Liver (tissue), 10 donors: ENCODE measurements at places on chromosomes 7 and 10. TPM values are rescaled to one million over a fixed set of nuclear protein-coding genes. Genes with fewer than 3 reads are reported as not detected.

- DNase-seq: no peak
These were observed 13.3 kb upstream of the GRM8 start for GRCh38 chr7:127266047-127266446.

DNA sequence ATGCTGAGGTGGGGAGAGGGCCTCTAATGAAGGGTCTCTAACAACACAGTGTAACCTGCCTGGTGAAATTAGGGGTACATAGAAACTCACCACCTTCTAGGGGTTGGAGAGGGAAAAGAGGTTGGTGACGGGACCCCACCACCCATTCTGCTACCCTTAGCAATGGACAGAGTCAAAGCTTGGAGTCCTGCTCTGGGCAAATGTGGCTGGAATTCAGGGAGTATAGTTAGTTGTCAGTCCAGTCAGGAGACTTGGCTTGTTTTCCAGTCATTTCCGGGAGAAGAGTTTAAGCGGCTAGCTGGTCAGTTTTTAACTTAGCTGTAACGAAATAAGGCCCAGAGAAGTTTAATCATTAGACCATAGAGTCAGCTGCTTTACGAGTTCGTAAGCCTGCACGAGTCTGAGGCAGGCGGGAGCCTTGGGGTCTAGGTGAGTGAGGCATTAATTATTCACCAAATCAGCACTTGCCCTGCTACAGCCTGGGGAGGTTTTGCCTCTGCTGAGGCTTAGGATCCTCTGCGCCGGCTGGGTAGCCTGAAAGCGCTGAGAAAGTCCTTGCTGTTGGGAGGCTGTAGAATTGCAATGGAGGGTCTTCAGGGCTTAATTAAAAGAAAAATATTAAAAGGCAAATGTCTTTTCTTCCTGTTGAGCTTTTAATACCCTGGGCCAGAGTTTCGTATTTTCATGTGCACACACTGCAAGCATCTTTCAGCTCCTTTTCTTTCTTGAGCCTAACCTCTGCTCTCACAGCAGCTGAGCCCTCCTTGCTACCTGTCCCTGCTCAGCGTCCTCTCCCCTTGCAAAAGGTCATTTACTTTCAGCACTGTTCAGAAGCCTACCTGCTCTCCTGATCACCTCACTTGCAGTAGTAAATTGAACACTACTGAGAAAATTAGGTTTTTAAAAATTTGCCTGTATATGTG, 1.5 kb upstream of the LAMB1 start:
- DNase-seq: no peak

GRCh38 chr7:22066522-22066921, 120.8 kb upstream of the CDCA7L start:
- no peak for DNase-seq

GRCh38 chr7:150848111-150848510, 4.2 kb upstream of the AOC1 start:
- DNase-seq: peak; percentile 25

DNA sequence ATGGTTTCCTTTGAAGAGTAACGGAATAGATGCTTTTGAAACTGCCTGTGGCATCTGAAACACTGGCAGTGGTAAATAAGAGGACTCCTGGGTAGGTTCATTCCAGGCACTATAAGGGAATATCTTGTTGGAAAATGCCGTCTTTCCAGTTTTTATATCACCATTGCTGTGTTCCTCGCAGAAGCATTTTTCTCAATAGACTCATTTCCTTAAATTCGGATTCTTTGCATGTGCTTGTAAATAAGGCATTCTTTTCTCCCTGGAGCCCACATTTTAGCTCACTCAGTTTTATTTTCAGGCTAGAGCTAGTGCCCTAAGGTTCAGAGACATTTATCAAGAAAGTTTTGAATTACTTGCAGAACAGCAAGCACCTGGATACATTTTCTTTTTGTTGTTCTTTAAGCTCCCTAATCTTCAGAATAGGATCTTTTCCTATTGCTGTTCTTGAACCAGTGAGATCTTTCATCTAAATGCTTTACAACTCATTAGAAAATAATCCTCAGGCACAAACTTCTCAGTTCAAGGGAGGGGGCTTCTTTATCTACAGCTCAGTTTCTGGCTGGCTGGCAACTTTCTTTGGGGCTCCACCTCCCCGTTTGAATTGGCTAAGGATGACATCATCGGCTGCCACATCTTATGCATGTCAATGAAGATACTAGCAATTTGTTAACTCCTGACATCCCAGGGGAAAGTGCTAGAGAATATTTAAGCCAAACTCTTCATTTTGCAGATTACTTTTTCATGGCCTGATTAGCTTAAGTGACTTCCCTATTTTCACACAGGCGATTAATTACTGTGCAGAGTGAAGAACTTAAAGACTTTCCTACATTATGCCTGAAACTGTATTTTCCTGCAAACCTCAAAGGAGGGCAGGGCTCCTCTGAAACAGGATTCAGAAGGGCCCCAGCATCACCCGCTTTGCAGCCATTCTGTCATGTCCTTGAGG, 133.7 kb upstream of the RSU1 start:
- DNase-seq: no peak

GRCh38 chr10:48701941-48702340, 17.3 kb downstream of the WDFY4 start:
- DNase-seq: no peak

GARIN1A gene
- total RNA-seq: 0.50 TPM

DNA sequence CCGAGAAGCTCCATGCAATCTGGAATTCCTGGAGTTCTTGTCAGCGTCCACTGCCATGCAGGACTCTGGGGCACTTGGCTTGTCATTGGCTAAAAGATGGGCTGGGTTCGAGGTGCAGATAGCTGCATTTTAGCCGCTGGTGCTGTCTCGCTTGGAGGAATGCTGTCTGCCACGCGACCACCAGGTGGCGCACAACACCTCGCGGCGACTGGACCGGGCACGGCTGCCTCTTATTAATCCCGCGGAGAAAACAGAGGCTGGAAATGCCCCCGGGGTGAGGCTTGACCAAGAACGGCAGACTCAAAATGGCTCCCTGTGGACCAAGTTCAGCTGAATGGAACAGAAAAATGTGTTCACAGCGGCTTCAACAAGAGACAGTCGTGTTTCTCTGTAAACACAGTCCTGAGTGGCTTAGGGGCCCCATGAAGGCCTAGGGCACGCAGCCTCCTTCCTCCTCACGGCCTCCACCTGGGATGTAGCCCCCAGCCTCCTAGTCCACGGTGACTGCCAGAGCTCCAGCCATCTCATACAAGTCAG, 46.2 kb downstream of the AOC1 start:
- peak; percentile 87 for DNase-seq

VIPR2 gene
- 0.17 TPM for total RNA-seq

GRCh38 chr10:96637709-96638108, 50.9 kb upstream of the TM9SF3 start:
- DNase-seq: no peak

CLDN15 gene
- 12.4 TPM for total RNA-seq

MDFIC gene
- total RNA-seq: 4.8 TPM

DNA sequence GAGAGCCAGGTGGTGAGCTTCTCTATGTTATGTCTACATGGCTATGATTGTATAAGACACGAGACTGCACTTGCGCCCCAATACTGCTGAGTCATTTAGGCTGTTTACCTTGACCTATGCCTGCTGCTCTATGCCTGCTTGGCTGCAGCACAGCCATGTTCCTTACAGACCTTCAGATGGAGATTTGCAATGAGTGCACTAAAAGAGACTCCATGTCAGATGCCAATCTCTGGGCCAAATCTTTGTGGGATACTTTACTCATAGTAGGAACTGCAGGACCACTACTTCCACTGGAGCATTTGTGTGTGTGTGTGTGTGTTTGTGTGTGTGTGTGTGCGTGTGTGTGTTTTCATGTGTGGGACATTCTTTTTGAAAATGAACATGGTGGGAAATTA, 50.0 kb upstream of the KMT2E start:
- no peak for DNase-seq

- DNase-seq: no peak
These were observed 84.3 kb downstream of the CREM start for GRCh38 chr10:35210961-35211360.

DNA sequence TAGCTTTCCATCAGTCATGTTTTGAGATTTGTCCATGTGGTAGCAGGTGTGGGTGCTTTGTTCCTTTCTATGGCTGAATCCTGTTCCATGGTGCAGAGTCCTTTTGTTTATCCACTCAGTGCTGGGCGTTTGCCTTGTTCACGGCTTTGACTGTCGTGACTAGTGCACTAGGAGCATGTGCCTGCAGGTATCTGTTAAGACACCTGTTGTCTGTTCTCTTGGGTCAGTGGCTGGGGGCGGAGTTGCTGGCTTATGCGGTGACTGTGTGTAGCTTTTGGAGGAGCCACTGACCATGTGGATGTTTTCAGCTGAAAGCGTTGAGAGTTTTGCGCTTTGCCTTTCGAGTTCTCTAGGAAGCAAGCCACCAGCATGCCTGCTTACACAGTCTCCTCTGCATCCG, 573.1 kb upstream of the FOXK1 start:
- DNase-seq: no peak
